Left renal cortex interstitium (tissue), 4 donors: ENCODE measurements at places on chromosomes 1 and 21.
A peak's percentile ranks its signal among the peaks of the same experiment; 100 is the strongest.

DNA sequence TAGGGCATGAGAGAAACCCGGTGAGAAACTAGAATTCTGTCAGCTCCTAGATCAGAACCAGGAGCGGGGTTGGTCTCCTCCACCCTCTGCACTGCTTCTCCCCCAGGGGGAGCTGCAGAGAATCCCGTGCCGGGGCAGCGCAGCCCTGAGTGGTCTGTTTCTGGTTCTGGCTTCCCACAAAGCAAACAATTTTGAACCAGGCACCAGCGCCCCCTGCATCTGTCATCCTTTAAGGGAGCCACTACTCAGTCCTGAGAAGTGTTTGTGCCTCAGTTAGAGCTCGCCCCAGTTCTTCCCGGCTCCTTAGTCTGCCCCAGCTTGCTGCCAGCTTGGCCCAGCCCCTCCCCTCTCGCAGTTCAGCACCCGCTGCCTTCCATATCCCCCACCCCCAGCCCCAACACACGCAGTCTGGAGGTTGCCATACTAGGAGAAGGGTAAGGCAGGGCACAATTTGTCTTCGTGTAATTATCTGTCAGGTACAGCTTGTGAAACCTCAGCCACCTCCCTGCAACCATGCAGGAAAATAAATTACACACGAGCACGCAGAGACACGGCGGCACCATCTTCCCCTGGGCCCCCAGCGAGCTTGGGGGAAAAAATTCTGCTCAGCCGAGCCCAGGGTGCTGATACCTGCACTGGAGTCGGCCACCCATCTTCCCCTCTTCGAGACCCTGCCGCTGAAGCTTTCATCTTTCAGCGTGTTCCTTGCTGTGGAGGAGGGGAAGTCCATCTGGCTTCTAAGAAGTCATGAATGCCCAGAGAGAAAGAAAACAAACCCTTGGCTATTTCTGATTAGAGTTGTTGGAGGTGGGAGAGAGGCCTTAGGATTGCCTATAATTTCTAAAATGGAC, 62.6 kb upstream of the CD1D start:
- DNase-seq = no peak

- no peak for DNase-seq
Measured at GRCh38 chr1:83900524-83900923, 98.4 kb downstream of the TTLL7 start.

- no peak for DNase-seq
Measured at GRCh38 chr1:1418464-1419362, 2.4 kb downstream of the ANKRD65 start.

DNA sequence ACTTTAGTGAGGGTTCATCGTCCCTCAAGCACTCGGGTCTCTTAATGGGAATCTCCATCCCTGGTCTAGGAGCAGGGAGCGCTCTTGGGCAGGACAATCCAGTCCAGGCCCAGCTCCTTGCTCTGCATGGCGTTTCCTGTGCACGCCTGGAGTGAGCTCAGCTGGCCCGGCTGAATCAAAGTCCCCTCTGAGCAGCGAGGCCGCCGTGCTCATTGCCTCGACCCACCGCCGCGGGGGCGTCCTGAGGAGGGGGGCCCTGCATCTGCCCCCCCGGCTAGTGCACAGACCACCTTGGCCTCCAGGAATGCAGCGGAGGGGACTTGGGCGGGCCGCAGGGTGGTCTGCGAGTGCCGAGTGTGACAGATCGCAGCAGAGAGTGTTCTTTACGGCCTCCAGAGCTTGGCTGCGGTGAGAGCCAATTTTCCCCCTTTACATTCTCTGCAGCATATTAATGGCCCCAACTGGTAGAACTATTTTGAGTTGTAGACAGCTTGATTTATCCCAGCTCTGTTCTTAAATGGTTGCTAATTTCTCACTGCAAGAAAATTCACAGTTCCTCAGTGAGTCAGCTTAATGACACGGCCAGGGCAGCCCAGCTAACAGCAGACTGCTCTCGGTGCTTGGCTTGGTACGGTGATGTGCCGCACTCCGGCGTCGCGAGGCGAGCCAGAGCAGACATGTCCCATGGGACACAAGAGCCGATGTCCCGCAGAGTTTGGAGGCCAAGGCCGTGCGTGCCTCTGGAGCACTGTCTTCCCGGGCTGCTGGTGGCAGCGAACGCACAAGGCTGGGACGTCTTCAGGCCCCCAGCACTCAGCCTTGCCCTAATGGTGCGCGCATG, 39.8 kb downstream of the SNAP47 start:
- DNase-seq = no peak

- peak; percentile 15 for DNase-seq
Measured at GRCh38 chr1:40132383-40133311, 28.5 kb upstream of the RLF start.

- no peak for DNase-seq
Measured at GRCh38 chr1:116569776-116570357, 959 bp downstream of the CD58 start.

GRCh38 chr21:22263890-22264289, 1265.7 kb downstream of the NCAM2 start:
- DNase-seq = no peak

- no peak for DNase-seq
Measured at GRCh38 chr1:227219715-227220292, 98.5 kb downstream of the CDC42BPA start.

DNA sequence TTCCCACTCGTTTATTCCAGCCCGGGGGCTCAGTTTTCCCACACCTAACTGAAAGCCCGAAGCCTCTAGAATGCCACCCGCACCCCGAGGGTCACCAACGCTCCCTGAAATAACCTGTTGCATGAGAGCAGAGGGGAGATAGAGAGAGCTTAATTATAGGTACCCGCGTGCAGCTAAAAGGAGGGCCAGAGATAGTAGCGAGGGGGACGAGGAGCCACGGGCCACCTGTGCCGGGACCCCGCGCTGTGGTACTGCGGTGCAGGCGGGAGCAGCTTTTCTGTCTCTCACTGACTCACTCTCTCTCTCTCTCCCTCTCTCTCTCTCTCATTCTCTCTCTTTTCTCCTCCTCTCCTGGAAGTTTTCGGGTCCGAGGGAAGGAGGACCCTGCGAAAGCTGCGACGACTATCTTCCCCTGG, 716 bp downstream of the OLIG2 start:
- no peak for DNase-seq

GRCh38 chr1:6962996-6963911, 178.0 kb downstream of the CAMTA1 start:
- DNase-seq = no peak

- no peak for DNase-seq
Measured at GRCh38 chr1:28744184-28744583, 7.4 kb downstream of the YTHDF2 start.

DNA sequence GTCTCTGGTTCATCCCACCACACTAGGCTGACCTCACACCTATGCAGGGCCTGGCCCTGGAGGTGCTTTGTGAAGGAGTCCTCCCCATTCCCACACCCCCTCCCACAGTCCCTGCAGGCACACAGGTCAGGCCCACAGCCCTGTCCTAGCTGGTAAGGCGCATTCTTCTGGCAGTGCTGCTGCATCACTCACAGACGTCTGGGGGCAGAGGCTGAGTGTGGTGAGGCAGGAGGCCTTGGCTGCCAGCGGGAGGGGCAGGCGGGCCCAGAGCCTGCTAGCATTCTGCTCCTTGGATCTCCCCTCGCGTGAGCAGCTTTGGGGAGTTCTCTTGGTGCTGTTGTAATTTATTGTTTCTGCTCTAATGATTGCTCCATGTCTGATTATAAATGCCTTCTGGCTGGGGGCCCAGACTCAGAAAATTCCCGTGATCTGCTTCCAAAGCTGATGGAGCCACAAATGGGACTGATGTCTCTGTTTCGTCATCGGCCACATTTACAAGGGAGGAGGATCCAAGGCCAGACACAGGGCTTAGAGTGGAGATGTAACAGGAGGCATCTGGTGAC, 62.9 kb downstream of the TRABD2B start:
- peak; percentile 49 for DNase-seq

- DNase-seq = no peak
Measured at GRCh38 chr1:229699613-229700267, 73.7 kb downstream of the URB2 start.

DNA sequence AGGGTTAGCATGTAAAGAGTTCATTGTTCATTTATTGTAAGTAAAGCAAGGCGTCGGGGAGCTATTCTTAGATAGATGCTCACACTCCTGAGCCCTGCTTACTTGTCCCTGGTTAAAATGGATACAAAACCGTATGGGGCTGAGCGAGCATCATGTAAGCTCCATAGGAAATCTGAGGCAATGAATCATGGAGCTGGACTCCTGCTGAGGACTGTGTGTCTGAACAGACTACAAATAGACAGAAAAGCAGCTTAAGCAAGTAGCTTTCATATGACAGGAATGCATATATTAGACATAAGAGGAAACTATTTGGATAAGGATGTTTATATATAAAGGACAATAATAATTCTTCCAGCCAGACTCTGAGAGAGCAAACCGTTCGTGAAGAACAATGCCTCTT, 604.9 kb upstream of the PTBP2 start:
- DNase-seq = no peak

- DNase-seq = no peak
Measured at GRCh38 chr1:9400425-9401079, 107.9 kb downstream of the SPSB1 start.

DNA sequence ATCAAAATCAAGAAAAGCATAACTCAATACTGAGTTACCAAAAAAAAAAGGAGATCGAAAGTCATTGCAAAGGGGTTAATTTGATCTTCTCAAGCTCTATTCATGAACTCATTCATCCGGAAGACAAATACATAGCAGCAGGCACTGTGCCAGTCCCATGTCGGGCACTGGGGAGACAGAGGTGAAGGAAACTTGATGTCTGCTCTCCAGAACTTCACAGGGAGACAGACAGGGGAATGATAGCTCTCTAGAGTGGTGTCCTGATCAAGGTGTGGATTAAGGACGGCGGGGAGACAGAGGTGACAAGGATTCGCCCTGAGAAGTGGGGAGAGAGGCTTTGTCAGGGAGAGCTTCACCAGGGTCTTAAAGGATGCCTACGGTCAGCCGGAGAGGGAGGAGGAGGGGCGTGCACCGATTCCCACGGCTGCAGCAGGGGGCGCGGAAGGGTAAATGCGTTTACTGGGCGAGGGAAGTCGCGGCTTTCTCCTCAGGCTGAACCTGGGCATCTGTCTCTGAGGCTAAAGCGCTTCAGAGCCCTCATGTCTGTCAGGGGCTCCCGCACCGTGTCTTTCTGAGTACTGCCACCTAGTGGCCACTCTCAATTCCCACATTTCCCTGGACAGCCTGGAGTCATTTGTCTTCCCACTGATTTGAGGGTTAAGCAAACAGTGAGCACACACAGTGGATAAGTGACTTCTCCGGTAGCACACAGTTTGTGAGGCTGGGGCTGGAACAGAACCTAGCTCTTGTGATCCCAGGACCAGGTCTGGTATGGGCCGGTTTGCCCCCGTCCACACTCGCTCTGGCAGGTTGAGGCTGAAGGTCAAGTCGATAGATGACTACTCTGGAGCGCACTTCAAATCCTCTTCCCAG, 152.8 kb downstream of the TENT5C start:
- peak; percentile 73 for DNase-seq

GRCh38 chr1:235313262-235313661, 14.7 kb downstream of the ARID4B start:
- DNase-seq = no peak

- no peak for DNase-seq
Measured at GRCh38 chr21:29195981-29196669, 65.7 kb downstream of the MAP3K7CL start.

- DNase-seq = no peak
Measured at GRCh38 chr1:184838504-184838951, 83.9 kb upstream of the EDEM3 start.

- DNase-seq = no peak
Measured at GRCh38 chr1:98364544-98364943, 297.0 kb upstream of the SNX7 start.

GRCh38 chr1:226973898-226974543, 33.9 kb downstream of the COQ8A start:
- DNase-seq = no peak

DNA sequence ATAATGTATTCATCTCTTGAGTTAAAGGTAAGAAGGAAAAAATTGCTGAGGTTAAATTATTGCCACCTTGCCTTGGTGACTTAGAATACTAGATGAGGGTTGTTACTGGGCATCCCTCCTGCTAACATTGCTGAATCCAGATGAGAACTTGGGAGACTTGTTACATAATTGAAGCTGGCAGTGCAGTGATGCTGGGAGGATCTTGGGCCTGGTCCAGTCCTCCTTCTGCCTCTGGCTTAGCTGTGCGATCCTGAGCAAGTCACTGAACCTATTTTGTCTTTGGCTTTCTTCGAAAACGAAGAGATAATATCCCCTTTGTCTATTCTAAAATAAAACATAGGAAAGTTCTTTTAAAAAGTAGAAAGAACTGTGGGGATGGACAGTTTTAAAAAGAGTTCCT, 244.9 kb upstream of the NRIP1 start:
- no peak for DNase-seq

GRCh38 chr1:6471970-6472368, 6.0 kb upstream of the TNFRSF25 start:
- no peak for DNase-seq

GRCh38 chr1:174766727-174767126, 233.0 kb upstream of the CACYBP start:
- DNase-seq = no peak

GRCh38 chr1:209485167-209485566, 98.3 kb upstream of the CAMK1G start:
- no peak for DNase-seq

DNA sequence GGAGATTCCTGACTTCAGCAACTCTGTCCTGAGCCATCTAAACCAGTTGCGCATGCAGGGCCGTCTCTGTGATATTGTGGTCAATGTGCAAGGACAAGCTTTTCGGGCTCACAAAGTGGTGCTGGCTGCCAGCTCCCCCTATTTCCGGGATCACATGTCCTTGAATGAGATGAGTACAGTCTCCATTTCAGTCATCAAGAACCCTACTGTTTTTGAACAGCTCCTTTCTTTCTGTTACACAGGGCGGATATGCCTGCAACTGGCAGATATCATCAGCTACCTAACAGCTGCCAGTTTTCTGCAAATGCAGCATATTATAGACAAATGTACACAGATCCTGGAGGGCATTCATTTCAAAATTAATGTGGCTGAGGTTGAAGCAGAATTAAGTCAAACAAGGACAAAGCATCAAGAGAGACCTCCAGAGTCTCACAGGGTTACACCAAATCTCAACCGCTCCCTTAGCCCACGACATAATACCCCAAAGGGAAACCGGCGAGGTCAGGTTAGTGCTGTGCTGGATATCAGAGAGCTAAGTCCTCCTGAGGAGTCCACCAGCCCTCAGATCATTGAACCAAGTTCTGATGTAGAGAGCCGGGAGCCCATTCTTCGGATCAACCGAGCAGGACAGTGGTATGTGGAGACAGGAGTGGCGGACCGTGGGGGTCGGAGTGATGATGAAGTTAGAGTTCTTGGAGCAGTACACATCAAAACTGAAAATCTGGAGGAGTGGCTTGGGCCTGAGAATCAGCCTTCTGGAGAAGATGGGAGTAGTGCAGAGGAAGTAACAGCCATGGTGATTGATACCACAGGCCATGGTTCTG, 2.3 kb downstream of the ZBTB37 start:
- no peak for DNase-seq

GRCh38 chr21:36325373-36326010, 5.5 kb downstream of the MORC3 start:
- no peak for DNase-seq

- no peak for DNase-seq
Measured at GRCh38 chr21:34992180-34992579, 56.9 kb downstream of the RUNX1 start.
